Colonic mucosa (tissue), 4 donors: ENCODE measurements at places on chromosomes 12 and 14.

- DNase-seq, result no peak
Observed at GRCh38 chr14:20734430-20734806, 11.3 kb upstream of the EDDM3A start.

DNA sequence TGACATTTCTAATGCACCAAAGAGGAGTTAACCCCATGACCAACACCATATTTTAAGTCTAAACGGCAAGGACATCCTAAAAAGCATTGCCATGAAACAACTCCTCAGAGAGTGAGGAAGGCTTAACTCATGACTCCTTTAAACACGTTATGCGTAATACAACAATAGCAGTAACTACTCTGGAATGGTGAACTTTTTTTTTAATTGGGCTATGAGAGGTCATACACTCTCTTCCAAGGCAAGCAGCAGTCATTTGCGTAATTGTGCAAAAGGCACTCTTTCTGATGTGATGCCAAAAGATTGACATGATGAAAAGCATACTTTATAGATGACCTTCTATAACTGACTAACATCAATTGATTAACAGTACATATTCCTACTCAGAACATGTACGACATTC, 39.4 kb downstream of the RHOJ start:
- no peak for DNase-seq

DNA sequence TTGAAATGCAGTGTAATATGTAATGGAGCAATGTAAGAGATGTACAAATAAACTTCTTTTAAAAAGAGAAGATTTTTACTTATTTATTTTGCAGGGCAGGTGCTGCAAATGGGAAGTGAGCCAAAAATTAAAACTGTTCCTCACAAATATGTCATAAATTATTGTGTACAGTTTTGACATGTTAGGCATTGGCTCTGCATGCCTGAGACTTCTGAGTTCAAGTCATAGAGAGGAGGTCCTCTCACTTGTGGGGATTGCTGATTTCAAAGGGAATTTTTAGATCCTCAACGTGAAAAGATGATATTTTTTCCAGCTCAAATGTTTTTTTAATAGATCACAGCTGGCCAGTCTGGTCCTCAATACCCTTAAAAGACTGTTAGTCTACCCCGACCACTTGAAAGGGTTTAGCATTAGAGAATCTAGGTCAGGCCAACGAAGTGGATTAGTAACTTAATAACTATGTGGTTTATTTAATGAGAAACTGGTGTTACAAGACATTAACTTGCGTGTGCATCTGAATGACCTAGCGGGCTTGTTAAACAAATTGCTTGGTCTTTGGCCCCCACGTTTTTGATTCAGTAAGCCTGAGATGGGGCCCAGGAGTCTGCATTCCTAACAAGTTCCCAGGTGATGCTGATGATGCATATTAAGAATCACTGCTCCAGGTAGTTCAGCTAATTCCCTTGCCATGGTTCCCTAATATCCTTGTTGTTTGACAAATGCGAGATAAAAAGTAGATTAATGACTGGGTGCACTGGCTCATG, 30.9 kb upstream of the WDR89 start:
- no peak for DNase-seq

GRCh38 chr12:5051913-5052312, 8.2 kb downstream of the KCNA5 start:
- no peak for DNase-seq

- no peak for DNase-seq
Observed at GRCh38 chr14:89720741-89721729, 233.5 kb downstream of the EFCAB11 start.

DNA sequence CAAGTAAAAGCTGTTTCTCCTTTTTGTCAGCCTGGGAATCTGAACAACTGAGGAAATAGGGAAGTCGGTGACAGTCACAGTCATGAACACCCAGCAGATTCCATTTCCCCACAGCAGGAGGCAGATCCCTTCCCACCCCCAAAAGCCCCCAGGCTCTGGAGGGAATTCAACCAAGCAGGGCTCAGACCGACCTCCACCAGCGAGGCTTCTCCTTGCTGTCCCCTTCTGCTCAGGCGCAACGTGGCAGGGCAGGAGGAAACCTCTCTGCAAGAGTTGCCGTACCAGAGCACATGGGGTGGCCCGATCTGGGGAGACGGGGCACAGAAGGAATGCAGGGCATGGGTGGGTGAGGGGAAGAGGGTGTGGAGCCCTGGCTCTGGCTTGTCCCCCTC, 319 bp downstream of the GALNT6 start:
- DNase-seq, result peak; percentile 47

DNA sequence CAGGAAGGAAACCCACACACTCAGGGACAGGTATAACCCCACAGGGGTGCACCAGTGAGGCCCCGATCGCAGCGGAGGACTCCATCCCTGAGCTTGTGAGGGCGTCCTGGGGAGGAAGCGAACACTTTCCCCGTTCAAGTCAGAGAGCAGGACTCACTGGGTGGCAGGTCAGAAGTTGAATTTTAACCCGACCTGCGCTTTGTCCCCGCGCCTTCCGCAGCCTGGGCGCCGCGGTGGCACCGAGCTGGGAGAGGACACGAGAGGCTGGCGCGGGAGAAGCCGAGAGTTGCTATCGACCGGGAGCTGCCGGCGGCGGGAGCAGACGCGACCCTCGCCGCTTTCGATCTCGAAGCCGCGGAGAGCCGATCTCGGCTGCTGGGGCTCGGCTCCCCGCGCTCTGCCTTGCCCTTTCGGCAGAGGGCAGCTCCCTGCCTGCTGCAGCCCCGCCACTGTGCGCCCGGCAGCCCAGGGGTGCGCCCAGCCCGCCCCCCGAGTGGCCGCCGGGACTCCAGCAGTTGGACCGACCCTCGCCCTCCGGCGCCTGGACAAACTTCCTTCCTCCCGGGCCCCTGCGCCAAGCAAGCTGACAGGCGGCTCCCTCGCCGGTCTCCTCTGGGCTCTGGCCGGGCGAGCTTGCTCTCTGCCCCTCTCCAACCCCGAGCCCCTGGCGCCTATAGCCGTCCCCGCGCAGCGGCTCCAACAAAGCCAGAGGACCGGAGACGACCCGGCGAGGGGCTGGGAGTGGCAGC, 918 bp downstream of the LIN7A start:
- peak; percentile 50 for DNase-seq

DNA sequence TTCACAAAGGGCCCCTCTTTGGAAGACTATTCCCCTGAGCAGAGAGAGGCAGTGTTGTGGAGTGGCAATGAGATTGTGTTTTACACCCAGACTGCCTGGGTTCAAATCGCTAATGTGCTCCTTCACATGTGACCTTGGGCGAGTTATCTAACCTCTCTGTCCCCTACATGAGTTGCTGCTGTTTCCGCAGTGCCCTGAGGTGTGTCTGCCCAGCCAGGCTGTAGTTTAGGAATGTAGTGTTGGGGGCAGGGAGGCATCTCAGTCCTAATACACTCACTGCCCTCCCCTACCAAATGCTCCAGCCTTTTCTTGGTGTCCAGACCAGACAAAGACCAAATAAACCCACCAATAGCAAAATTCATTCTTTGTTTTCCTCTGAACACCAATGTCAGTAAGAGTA, 78.6 kb downstream of the SLC24A4 start:
- DNase-seq, result no peak

DNA sequence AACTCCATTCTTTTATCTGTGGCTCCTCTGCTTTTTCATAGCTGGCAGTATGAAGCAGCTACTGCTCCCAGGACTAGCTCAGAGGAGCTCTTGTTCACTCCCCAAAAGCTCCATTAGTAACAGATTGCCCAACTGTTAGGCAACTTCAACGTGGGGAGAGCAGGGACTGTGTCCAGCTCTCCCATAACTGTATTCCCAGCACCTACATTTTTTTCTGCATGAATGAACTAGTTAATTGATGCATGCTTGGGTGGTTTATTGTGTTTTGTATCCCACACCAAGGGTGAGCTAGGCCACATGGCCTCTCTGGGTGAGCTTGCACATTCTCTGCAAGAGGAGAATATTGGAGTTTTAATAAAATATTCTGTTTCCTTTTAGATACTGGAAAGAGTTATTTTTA, 15.2 kb downstream of the STON2 start:
- DNase-seq, result no peak

GRCh38 chr12:54868690-54869089, 14.4 kb downstream of the MUCL1 start:
- DNase-seq, result no peak

DNA sequence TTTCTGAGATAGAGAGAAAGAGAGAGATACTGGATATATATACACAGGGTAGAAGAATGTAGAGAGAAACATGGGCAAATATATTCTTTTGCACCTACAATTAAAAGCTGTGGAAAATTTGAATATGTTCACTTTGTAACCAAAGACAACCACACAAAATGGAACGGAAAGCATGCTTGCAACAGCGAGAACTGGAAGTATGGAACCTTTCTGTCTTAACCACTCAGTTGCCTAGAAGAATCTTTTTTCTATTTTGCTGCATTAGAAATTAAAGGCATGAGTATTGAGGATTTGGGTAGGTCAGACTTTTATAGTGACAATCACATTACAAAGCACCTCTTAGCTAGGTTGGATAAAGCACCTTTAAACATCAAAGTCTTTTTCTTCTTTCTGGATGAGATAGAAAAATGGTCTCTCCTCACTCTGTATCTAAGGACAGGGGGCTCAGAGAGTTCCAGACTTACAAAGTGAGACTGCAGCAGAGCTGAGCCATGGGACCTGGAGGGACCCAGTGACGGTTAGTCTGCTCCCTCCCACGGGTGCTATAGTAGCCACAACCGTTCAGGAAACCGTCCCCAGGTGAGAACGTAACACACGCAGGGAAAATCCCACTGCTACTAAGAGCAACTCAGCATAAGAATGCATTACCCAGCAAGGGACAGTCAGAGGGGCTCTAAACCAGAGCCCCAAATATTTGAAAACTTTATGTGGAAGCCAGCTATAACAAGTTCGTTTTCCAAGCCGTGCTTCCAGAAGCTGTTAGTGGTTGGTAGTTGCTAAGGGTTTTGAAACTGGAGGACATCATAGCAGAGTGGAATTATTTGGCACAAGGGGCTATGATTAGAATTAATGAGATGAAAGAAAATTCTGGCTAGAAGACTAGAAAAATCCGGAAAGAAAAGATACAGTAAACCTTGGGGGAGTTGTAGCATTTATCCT, 97.1 kb downstream of the DAD1 start:
- DNase-seq, result no peak

- no peak for DNase-seq
Observed at GRCh38 chr14:100350986-100351385, 27.8 kb downstream of the SLC25A47 start.

DNA sequence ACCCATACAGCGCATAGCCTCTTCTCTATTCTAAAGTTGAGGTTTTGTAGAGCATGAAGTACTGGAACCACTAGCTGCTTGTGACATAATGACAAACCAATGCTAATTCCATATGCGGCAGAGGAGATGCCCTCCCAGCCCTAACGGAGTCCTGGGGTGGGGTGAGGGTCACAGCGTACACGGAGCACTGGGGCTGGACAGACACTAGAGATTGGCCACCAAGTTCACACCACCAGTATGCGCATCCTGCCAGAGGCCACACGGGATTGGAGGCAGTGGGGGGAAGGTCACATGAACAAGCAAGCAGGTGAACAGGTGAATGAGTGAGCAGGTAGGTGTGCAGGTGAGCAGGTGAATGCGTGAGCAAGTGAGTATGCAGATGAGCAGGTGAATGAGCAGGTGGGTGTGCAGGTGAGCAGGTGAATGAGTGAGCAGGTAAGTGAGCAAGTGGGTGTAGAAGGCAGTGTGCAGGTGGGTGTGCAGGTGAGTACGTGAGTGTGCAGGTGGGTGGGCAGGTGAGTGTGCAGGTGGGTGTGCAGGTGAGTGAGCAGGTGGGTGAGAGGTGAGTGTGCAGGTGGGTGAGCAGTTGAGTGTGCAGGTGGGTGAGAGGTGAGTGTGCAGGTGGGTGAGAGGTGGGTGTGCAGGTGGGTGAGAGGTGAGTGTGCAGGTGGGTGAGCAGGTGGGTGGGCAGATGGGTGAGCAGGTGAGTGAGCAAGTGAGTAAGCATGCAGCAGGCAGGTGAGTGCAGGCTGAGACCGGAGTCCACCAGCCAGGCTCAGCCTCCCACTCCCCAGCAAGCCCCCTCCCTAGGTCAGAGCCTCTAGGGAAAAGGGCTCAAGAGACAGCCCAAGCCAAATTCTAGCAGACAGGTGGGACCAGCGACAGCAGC, 52.7 kb downstream of the CCDC85C start:
- no peak for DNase-seq

DNA sequence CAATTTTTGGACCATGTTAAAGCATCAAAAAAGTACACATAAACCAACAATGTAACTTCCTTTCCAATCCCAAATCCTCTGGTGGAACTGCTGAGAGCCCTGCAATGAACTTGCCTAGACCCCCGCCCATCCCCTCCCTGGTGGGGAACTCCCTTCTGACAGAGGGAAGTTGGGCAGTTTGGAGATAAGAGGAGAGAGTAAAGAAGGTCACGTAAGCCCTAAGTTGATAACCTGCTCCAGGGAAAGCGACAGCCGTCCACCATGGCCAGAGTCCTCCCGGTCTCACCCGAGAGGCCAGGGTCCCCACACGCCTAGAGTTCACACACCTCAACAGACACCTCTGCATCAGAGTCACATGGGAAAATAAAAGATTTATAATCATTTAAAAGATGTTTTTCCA, 138.7 kb downstream of the EGLN3 start:
- no peak for DNase-seq

GRCh38 chr12:121184425-121184824, 25.5 kb upstream of the P2RX4 start:
- DNase-seq, result no peak

GRCh38 chr12:57888409-57889157, 42.1 kb upstream of the CTDSP2 start:
- DNase-seq, result peak; percentile 84

DNA sequence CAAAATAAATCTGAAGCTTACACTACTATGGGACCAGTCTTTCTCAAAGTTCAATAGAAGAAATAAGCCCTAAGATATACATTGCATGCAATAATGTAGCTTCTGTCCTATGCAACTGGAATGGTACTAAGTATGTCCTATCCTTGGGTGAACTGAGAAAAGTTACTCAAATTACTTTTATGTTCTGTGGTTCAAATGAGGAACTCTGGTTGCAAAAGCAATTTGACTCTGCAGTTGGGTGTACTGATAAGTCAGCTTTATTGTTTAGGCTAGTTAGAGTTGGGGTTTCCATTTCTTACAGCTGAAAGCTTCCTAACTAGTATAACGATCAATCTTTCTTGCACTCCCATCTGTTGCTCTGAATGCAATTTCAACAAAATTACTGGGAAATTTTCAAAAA, 29.2 kb downstream of the GPR135 start:
- no peak for DNase-seq

DNA sequence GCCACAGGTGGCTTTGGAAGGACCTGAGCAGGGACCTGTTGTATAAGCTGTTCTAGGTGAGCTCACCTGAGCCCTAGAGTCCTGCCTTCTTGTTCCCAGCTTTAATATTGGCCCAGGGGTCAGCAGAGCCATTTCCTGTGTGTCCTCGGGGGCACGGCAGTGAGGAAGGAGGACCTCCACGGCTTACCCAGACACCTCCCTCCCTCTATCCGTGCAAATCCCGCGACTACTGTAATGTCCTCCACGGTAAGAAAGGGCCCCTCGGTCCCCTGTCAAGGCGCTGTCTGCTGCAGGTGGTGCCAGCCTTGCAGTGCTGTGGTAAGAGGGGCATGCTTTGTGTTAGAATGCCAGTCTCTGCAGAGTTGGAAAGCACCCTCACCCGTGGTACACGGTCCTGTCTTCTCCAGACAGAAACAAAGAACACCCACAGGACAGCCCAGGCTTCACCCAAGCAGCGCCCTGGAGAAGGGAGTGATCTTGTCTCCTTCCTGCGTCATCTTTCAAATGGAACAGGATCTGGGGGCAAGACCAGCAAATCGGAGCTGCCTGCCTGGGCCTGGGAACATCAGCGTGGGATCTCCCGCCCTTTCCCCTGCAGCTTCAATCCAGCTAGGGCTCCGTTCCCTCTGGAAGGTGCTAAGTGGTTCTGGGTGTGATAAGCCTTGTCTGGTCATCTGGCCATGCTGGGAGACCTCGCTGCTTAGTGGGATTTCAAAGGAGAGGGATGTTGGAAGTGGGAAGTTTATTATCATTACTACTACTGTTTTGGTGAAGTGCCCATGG, 20.2 kb upstream of the FZD10 start:
- no peak for DNase-seq
